ENCODE measurements at places on chromosomes 6 and 20.
A peak's percentile ranks its signal among the peaks of the same experiment; 100 is the strongest.

DNA sequence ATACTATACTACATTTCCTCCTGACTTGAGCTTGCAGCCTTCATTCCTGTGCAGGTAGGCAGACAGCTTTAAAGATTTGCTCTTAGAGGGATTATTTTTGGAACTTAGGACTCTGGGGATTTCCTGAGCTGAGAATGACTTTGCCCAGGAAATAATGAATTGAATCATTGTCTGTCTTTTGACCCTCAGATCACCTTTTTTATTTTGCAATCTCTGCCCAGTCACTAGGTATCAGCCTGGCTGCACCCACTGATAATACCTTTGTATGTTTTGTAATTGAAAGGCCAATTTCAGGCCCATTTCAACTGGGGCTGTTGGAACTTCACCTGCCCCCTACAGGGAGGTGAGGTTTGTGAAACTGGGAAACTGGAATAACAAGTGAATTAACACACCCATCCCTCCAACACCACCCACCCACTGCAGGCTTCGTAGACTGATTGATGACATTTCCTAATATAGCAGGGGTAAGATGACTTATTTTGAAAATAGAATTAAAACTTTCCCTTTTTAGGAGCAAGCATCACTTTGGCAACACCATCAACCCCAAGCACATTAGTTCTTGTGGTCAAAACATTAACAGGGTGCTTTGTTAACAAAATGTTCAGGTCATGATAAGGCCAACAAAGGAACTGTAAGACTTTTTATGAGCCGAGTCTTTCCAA is 157.1 kb upstream of the CENPW start:
- H3K27ac ChIP-seq: no peak overlapping the region
- no peaks in the 10 kb centered on the region for H3K4me1 ChIP-seq
- no peaks in the 10 kb centered on the region for H3K27me3 ChIP-seq
- DNase-seq: no peak
- no peak overlapping the region for H3K4me3 ChIP-seq
- no peaks in the 10 kb centered on the region for H3K36me3 ChIP-seq

- DNase-seq: peak; percentile 59
- no peak overlapping the region for H3K4me3 ChIP-seq
- H3K36me3 ChIP-seq: peaks cover 2% of the 10 kb centered on the region
- peaks cover 33% of the 10 kb centered on the region for H3K4me1 ChIP-seq
- H3K27ac ChIP-seq: peak overlapping the region; percentile 69
Measured at GRCh38 chr6:37239950-37240713, 17.4 kb upstream of the TBC1D22B start.

- no peak overlapping the region for H3K27ac ChIP-seq
- H3K4me1 ChIP-seq: no peaks in the 10 kb centered on the region
- H3K4me3 ChIP-seq: no peak overlapping the region
Measured at GRCh38 chr6:138017166-138017757, 90.0 kb downstream of the PERP start.

- no peak overlapping the region for H3K4me3 ChIP-seq
- peaks cover 43% of the 10 kb centered on the region for H3K36me3 ChIP-seq
- DNase-seq: no peak
- no peaks in the 10 kb centered on the region for H3K27me3 ChIP-seq
Measured at GRCh38 chr20:47345214-47345613, 11.3 kb downstream of the ZMYND8 start.

DNA sequence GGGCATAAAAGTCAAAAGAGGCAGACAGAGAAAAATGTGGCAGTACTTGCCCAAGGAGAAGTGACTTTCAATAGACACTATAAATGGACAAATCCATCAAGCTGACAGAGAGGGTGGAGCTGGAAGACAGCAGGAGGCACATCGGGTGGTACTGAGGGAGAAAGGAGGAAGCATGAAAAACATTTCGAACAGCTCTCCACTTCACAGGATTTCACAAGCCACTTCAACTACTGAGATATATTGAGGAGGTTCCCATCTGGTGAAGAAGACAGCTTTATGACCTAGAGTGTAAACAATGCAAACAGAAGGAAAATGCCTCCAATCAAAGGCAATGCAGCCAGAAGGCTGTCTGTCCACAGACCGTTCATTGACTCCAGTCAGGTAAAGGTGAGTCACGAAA is 259.4 kb upstream of the ECI2 start:
- no peak overlapping the region for H3K4me3 ChIP-seq
- H3K36me3 ChIP-seq: no peaks in the 10 kb centered on the region
- no peak overlapping the region for H3K27ac ChIP-seq
- H3K4me1 ChIP-seq: no peaks in the 10 kb centered on the region
- peaks cover 12% of the 10 kb centered on the region for H3K27me3 ChIP-seq

DNA sequence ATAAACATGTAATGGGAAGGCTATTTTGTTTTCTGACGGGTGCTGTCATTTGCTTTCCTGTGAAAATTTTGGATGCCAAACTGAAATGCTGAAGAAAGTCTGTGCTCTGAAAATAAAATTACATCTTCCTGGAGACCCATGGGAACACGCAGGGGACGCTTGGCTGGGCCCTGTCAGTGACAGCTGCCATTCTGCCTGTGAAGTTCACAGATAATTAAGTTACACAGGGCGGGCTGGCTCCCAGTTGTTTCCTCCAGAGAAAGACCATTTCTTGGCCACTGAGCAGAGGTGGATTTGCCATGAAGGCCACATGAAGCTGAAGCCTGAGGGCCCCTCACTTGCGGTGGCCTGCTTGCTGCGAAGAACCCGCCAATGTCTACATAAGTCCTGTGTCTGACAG is 93.5 kb downstream of the TMEM170B start:
- no peaks in the 10 kb centered on the region for H3K4me1 ChIP-seq
- no peaks in the 10 kb centered on the region for H3K36me3 ChIP-seq
- H3K4me3 ChIP-seq: no peak overlapping the region
- H3K27me3 ChIP-seq: no peaks in the 10 kb centered on the region
- DNase-seq: no peak
- H3K27ac ChIP-seq: no peak overlapping the region

- H3K27me3 ChIP-seq: no peaks in the 10 kb centered on the region
- H3K4me3 ChIP-seq: peak overlapping the region; percentile 96
- H3K4me1 ChIP-seq: peaks cover 24% of the 10 kb centered on the region
- DNase-seq: peak; percentile 63
Measured at GRCh38 chr6:32972353-32973143, 4.2 kb downstream of the BRD2 start.

- no peak overlapping the region for H3K27ac ChIP-seq
- peaks cover 20% of the 10 kb centered on the region for H3K4me1 ChIP-seq
- no peaks in the 10 kb centered on the region for H3K36me3 ChIP-seq
- peaks cover 23% of the 10 kb centered on the region for H3K27me3 ChIP-seq
- no peak overlapping the region for H3K4me3 ChIP-seq
Measured at GRCh38 chr20:64104667-64105451, 2.5 kb downstream of the NPBWR2 start.

- H3K27me3 ChIP-seq: peaks cover 11% of the 10 kb centered on the region
- peaks cover 49% of the 10 kb centered on the region for H3K4me1 ChIP-seq
- no peak overlapping the region for H3K27ac ChIP-seq
- no peak overlapping the region for H3K4me3 ChIP-seq
Measured at GRCh38 chr6:36958775-36959554, 4.4 kb downstream of the PI16 start.

DNA sequence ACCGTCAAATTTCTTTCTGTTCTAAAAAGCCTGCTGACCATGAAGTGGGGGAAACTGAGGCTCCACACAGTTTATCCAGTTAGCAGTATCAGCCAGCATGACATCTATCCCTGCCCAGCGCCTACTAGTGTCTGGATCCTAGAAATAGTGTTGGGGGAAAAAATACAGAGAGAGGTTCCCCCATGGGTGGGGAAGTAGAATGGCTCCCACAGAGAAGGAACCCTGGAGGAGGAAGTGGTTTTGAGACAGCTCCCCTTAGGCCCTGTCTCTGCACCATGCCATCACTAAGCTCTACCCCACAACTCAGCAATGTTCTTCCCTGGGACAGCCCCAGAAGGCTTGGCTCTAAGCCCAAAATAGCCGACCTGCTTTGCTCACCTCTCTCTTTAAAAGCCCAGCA is 153.4 kb downstream of the MBOAT1 start:
- no peaks in the 10 kb centered on the region for H3K27me3 ChIP-seq
- DNase-seq: no peak
- H3K4me3 ChIP-seq: no peak overlapping the region
- no peaks in the 10 kb centered on the region for H3K36me3 ChIP-seq

GRCh38 chr20:7399575-7399974 is 540.7 kb downstream of the HAO1 start:
- H3K27ac ChIP-seq: no peak overlapping the region
- no peaks in the 10 kb centered on the region for H3K36me3 ChIP-seq
- no peaks in the 10 kb centered on the region for H3K27me3 ChIP-seq
- DNase-seq: no peak

GRCh38 chr20:2417213-2417541 is 36.5 kb downstream of the TGM6 start:
- H3K27ac ChIP-seq: no peak overlapping the region
- H3K27me3 ChIP-seq: peaks cover 25% of the 10 kb centered on the region
- H3K4me3 ChIP-seq: no peak overlapping the region
- no peaks in the 10 kb centered on the region for H3K36me3 ChIP-seq

DNA sequence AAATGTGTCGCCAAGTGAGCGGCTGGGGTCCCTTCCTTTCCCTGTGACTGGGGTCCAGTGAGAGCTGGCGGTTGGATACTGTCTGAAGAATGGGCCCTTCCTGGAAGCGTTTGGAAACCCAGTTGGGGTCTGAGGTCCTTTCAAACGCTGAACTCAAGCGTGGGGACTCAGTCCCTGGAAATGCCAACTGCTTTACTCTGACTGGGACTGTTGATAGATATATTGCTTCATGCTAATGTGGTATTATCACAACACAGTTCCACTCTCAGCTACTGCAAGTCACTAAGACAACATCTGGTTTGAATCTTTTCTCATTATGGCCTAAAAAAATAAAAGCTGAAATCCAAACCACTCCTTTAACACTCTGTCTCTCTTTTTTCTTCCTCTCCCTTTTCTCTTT is 23.7 kb upstream of the PSMF1 start:
- no peaks in the 10 kb centered on the region for H3K36me3 ChIP-seq
- no peak overlapping the region for H3K27ac ChIP-seq
- H3K4me3 ChIP-seq: no peak overlapping the region

GRCh38 chr6:157693867-157694266 is 129.2 kb upstream of the SNX9 start:
- no peaks in the 10 kb centered on the region for H3K36me3 ChIP-seq
- H3K27ac ChIP-seq: no peak overlapping the region
- no peaks in the 10 kb centered on the region for H3K4me1 ChIP-seq
- DNase-seq: no peak
- no peak overlapping the region for H3K4me3 ChIP-seq
- peaks cover 13% of the 10 kb centered on the region for H3K27me3 ChIP-seq

DNA sequence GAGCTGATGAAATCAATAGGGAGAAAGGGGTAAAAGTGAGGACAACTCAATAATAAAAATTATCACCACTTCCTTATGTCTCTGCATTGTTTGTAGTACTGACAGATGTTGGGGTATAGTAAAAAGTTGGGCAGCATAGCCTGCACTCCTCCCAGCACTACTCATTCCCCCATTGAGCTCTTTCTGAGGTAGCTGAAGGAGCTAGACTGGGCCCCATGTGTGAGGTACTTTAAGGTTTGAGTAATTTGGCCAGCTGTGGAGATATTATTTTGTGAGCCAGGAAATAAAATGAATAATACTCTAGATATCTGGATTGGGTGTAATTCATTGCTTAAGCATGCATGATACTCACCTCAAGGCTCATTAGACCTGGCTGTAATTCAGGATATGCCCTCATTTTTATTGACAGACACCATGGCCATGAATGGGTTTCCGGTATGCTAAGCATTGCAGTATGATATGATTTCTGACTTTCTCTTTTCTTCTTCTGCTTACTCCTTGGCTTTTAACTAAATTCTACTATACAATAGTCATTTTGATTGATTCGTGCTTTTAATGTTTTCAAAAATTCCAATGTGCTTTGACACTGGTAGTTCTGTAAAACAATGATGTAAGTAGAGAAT is 283.9 kb upstream of the RIMS1 start:
- no peaks in the 10 kb centered on the region for H3K27me3 ChIP-seq
- no peaks in the 10 kb centered on the region for H3K4me1 ChIP-seq
- DNase-seq: no peak
- no peak overlapping the region for H3K4me3 ChIP-seq

- no peaks in the 10 kb centered on the region for H3K4me1 ChIP-seq
- H3K4me3 ChIP-seq: no peak overlapping the region
- DNase-seq: no peak
- H3K36me3 ChIP-seq: no peaks in the 10 kb centered on the region
- H3K27me3 ChIP-seq: peaks cover 3% of the 10 kb centered on the region
- no peak overlapping the region for H3K27ac ChIP-seq
Measured at GRCh38 chr20:63163596-63164483, 52.1 kb downstream of the YTHDF1 start.

DNA sequence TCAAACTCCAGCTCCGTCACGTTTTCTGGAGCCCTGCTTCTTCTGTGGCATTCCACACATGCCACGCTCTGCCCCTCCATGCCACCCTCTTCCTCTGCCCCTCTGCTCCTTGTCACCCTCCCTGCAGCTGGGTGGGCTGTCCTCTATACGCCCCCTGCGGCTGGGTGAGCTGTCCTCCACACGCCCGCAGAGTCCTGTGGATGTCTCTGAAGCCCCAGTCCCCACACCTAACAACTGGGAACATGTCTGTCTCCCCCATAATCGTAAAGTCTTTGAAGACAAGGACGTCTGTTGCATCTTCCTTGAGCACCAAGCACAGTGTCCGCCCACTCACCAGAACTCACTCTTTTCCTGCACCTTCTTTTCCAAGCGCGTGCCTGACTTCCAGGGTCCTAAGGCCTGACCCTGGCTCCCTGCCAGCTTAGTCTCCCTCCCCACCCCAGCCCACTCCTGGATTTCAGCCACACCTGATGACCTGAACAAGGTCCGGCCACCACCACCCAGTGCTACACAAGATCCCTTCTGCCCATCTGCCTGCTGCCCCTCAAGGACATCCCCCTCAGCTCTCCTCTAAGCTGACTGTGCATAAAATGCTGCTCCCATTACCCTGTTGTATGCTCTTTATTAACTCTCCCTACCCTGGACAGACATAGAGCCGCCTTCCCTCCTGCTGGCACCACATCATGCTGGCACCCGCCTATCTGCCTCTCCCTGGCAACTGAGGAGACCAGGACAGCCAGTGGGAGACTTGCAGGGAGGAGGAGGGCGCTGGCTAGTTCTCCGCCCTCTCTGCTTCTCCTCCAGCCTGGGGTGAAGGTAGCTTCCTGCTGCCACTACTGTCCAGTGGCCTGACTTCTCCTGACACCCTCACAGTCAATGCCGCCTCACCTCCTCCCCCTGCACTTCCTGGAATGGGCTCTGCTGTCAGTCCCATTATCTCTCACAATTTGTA is 10.7 kb upstream of the PRR18 start:
- DNase-seq: no peak
- H3K4me1 ChIP-seq: no peaks in the 10 kb centered on the region
- H3K36me3 ChIP-seq: peaks cover 7% of the 10 kb centered on the region

All from activated CD8-positive, alpha-beta T cell treated with anti-CD3 and anti-CD28 coated beads, Interleukin-2, amount 10 ng/mL, durations not matched to agents 7 days and 5 days (primary cell).